ENCODE measurements at places on chromosomes 11 and 22.

GRCh38 chr22:37184380-37184755, 3.7 kb downstream of the C1QTNF6 start:
- no peak for DNase-seq

- no peak for DNase-seq
Measured at GRCh38 chr11:78929207-78929905, 354.7 kb upstream of the NARS2 start.

DNA sequence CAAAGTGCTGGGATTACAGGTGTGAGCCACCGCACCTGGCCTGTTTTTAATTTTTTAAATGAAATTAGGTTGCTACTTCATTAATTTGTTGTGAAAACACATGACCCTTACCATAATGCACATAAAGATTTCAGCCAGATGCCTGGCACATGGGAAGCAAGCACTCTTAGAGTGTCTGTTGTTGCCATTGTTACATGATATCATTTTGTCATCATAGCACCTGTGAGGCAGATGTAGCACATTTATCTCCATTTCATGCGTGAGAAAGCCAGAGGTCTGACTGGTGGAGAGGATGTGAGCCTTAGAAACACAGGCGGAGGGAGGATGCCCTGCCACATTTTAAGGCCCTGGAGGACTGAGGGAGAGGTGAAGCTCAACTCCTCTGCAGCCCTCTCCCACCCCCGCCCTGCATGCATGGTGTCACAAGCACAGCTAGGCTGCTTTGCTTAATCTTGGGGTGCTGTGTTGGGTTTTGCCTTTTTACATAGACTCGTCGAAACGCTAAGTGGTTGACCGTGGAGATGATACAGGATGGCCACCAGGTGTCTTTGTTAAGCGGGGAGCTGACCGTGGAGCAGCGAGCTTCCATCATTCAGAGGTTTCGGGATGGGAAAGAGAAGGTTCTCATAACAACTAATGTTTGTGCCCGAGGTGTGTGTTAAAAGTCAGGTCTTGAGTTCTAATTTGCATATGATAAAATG, 14.0 kb downstream of the DDX25 start:
- no peak for DNase-seq

DNA sequence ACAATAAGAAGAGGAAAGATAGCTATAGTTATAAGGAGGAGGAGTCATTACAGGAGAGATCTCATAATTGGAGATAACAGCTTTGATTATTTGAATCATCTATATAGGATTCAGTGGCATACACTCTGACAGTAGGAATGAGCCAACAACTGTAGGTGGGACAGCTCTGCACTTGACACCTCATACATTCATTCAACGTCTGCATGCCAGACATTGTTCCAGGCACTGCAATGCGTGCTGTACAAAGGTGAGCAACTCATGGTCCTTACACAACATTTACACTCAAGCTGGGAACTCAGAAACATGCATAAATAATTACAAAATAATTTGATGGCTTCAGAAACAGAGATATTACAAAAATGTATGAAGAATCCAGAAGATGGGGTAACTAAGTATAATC, 154.3 kb downstream of the MSANTD4 start:
- no peak for DNase-seq

DNA sequence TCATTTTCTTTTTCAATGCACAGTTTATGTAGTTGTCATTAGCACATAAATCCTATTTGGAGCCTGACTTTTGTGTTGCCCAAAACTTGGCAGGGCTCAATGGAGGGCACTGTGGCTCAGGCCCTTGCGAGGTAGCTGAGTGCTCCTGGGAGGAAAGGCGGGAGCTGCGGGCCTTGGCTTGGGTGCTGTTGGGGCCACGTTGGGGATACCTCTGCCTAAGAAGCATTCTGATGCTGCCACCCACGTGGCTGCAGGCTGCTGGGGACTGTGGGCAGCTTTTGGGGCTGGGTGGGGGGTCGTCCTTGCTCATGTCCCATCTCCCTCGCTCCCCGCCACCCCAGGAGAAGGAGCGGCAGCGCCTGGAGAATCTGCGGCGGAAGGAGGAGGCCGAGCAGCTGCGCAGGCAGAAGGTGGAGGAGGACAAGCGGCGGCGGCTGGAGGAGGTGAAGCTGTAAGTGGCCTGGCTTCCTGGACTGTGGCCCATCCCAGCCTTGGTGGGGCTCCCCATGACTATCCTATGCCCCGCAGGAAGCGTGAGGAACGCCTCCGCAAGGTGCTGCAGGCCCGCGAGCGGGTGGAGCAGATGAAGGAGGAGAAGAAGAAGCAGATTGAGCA, 20.9 kb downstream of the INCENP start:
- no peak for DNase-seq

DNA sequence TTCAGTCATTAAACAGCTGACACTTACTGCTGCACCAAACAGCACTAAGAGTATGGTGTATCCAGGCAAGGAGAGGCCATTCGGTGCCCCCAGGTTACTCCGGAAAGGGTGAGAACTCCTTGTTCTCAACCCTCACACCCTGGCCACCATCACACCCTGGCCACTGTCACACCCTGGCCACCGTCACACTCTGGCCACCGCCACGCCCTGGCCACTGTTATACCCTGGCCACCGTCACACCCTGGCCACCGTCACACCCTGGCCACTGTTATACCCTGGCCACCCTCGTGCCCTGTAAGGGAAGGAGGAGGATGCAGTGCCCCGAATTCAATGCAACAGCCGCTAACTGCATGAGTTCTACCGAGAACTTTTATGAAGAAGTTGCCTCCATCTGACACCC, 644.4 kb downstream of the TBC1D22A start:
- DNase-seq = no peak

DNA sequence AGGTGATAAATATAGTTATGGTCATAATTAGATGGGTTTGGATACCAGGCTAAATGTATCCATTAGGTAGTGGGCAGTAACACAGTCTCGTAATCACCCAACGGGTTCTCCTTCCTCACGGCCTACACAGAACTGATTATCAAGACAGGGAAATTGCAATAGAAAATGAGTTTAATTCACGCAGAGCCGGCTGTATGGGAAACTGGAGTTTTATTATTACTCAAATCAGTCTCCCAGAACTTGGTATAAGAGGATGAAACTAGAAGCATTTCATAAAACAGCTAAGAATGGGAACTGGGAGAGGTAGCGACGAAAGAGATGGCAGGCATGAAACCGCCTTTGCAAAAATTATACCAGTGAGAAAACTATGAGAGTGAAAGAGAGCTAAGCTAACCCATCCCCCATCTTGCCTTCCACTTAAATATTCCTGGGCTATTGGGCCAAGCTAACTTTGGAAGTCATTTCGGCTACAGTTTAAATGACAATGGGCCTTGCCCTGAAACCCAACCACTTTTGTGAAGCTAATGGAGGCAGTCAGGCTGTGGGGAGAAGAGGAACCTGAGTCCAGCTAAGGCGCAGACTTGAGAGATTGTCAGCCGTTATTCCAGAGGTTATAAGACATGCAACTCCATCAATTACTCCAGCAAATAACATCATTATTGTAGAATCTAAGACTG, 29.6 kb downstream of the CTSC start:
- DNase-seq = no peak

- no peak for DNase-seq
Measured at GRCh38 chr11:93861808-93862207, 11.4 kb upstream of the VSTM5 start.
